Panc1 (cell line): ENCODE measurements at places on chromosomes 11 and 22. TPM values are rescaled to one million over a fixed set of nuclear protein-coding genes. Genes with fewer than 3 reads are reported as not detected.

DNA sequence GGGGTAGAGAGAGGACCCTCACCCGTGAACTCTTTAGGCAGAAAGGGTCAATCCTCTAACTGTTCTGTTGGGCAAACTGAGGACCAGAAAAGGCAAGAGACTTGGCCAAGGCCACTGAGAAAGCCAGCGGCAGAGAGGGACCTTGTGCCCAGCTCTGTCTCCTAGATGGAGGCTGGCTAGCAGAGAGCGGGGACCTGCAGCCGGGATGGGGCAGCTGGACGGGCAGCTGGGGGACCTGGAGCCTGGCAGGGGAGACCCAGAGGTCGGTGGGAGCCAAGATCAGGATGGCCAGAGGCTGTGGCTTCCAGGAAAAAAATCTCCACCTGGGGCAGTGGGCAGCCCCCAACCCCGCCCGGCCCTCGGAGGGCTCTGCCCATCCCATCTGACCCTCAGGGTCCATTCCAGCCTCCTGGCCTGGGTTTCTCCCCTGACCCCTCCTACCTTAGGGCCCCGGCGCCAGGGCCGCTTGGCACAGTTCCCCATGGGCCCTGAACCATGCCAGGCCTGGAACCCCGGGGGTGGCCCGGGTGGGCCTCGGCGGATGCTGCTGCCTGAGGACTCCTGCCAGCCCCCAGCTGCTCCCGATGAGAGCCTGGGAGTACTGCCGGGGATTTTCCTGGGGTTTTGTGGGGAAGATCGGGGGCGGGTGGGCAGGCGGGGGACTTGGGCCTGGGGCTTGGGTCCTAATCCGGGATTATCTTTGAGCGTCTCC lies at the start of gene CABP2:
Gene CABP2 (minus strand): TSS at position 603 of the 712 bp plus-strand sequence. CDS start 120 bp downstream, at position 483.
- no peaks in the 10 kb centered on the region for H3K27me3 ChIP-seq
- H3K36me3 ChIP-seq = no peaks in the 10 kb centered on the region
- peaks cover 3% of the 10 kb centered on the region; the same call in 1 of the 2 replicates for H3K4me1 ChIP-seq
- H3K4me3 ChIP-seq = no peak within 1 kb of the TSS
- no peak within 1 kb of the TSS for H3K27ac ChIP-seq

OR8A1 gene
- not detected for total RNA-seq

GRCh38 chr11:19814421-19814820 lies 101.8 kb downstream of the NAV2 start:
- no peaks in the 10 kb centered on the region for H3K36me3 ChIP-seq
- DNase-seq = no peak
- peaks cover 8% of the 10 kb centered on the region for H3K4me1 ChIP-seq
- no peak overlapping the region for H3K27ac ChIP-seq

- H3K36me3 ChIP-seq = peaks cover 8% of the 10 kb centered on the region
- no peak overlapping the region for H3K4me3 ChIP-seq
- H3K4me1 ChIP-seq = no peaks in the 10 kb centered on the region
- H3K27ac ChIP-seq = no peak overlapping the region
Measured at GRCh38 chr11:976431-977160, 50.9 kb downstream of the AP2A2 start.

GRAMD1B gene
- 0.46 TPM for total RNA-seq

DNA sequence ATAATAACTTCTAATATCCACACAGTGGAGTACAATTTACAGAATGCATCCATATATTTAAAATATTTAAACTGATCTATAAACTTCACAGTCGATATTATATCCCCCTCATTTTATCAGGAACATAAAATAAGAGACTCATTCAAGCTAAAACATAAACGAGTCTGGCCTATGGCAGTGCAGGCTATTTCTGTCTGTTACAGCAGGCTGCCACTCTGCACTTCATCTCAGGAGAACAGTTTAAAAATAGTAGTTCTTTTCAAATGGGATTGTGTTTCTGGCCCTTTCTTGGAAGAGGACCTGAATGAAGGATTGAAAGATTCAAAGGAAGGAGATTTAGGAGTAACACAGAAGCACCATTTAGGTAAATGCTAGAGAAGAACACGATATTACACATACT lies 915.7 kb downstream of the NTM start:
- no peaks in the 10 kb centered on the region for H3K4me1 ChIP-seq
- H3K27ac ChIP-seq = no peak overlapping the region
- DNase-seq = no peak
- no peaks in the 10 kb centered on the region for H3K36me3 ChIP-seq

DNA sequence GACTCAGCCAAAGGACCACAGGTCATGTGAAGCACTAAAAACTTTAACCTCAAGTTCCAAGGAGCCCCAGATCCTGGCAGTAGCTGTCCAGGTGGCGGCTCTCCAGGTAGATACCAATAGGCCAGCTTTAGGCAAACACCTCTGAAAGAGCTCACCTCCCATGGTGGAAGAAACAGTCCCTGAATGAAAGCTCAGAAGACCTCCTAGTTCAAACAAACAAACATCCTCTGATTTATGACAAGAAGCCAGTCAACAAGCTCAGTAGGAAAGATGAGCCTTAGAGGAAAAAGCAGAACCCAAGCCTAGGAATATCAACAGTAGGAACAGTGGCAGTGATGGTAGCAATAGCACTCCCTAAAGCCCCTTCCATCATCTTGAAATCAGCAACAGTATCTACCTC lies 17.2 kb downstream of the ABTB2 start:
- no peak for DNase-seq
- no peaks in the 10 kb centered on the region for H3K36me3 ChIP-seq
- H3K27ac ChIP-seq = no peak overlapping the region
- no peak overlapping the region for H3K4me3 ChIP-seq
- no peaks in the 10 kb centered on the region for H3K27me3 ChIP-seq
